Chondrocyte (in vitro differentiated cells): ENCODE measurements at places on chromosomes 2 and 18. TPM values are rescaled to one million over a fixed set of nuclear protein-coding genes. Genes with fewer than 3 reads are reported as not detected.

Gene AKAIN1
- not detected in 3 replicates for total RNA-seq

Gene CASP10
- 0.05 to 0.15 TPM in 2 of 3 replicates, not detected in the other for total RNA-seq

Gene UGT1A6
- total RNA-seq, result 0.17 TPM in 1 of 3 replicates, not detected in the others

Gene PRKAG3
- not detected in 3 replicates for total RNA-seq

Gene ACP1
- total RNA-seq, result 79.6 to 89.8 TPM (median 82.7 TPM) in 3 replicates

Gene CCDC68
- total RNA-seq, result not detected in 3 replicates

Gene MARCO
- not detected in 3 replicates for total RNA-seq

Gene CD8B
- total RNA-seq, result not detected in 3 replicates

Gene HOXD3
- not detected in 3 replicates for total RNA-seq

Gene PRSS56
- total RNA-seq, result not detected in 3 replicates

Gene EVA1A
- 19.8 to 27.3 TPM (median 20.9 TPM) in 3 replicates for total RNA-seq

Gene IL1RL2
- 0.07 to 0.46 TPM in 2 of 3 replicates, not detected in the other for total RNA-seq

Gene C2orf72
- total RNA-seq, result 0.12 to 1.3 TPM (median 1.00 TPM) in 3 replicates

Gene TUBB6
- 196 to 204 TPM (median 198 TPM) in 3 replicates for total RNA-seq

Gene AGXT
- not detected in 3 replicates for total RNA-seq

Gene C1QL2
- not detected in 3 replicates for total RNA-seq

Gene TMEFF2
- total RNA-seq, result 1.4 to 8.6 TPM (median 1.5 TPM) in 3 replicates

Gene SOWAHC
- total RNA-seq, result 13.2 to 14.7 TPM (median 14.2 TPM) in 3 replicates

Gene ARHGAP15
- 0.36 to 0.42 TPM in 2 of 3 replicates, not detected in the other for total RNA-seq

Gene ACKR3
- total RNA-seq, result 56.6 to 68.8 TPM (median 57.6 TPM) in 3 replicates

Gene DYNAP
- not detected in 3 replicates for total RNA-seq

Gene TXNDC2
- 0.17 to 0.41 TPM (median 0.28 TPM) in 3 replicates for total RNA-seq

Gene SERPINB3
- total RNA-seq, result not detected in 3 replicates

Gene RNASEH1
- total RNA-seq, result 28.9 to 32.7 TPM (median 29.2 TPM) in 3 replicates

Gene GALR1
- not detected in 3 replicates for total RNA-seq

Gene FBLN7
- total RNA-seq, result 0.77 to 1.3 TPM (median 1.0 TPM) in 3 replicates

Gene TUBA3D
- not detected in 3 replicates for total RNA-seq

Gene PRADC1
- 21.7 to 32.4 TPM (median 23.0 TPM) in 3 replicates for total RNA-seq

Gene CDCA7
- 5.4 to 8.7 TPM (median 5.9 TPM) in 3 replicates for total RNA-seq

Gene DSG4
- not detected in 3 replicates for total RNA-seq

Gene ACMSD
- not detected in 3 replicates for total RNA-seq

Gene GKN2
- not detected in 3 replicates for total RNA-seq

Gene STK17B
- total RNA-seq, result 35.4 to 50.2 TPM (median 37.2 TPM) in 3 replicates

Gene TNFAIP6
- total RNA-seq, result 4.1 to 7.4 TPM (median 4.2 TPM) in 3 replicates

Gene SLC66A2
- 27.6 to 32.1 TPM (median 29.1 TPM) in 3 replicates for total RNA-seq

Gene GAREM1
- 6.2 to 7.7 TPM (median 6.3 TPM) in 3 replicates for total RNA-seq

Gene HOXD4
- not detected in 3 replicates for total RNA-seq

Gene ZC3H8
- 3.9 to 6.4 TPM (median 5.6 TPM) in 3 replicates for total RNA-seq

Gene CCDC148
- total RNA-seq, result 0.52 to 1.5 TPM (median 1.4 TPM) in 3 replicates

Gene OTOS
- not detected in 3 replicates for total RNA-seq

Gene DOK6
- 5.9 to 15.1 TPM (median 8.9 TPM) in 3 replicates for total RNA-seq

Gene GCA
- total RNA-seq, result 4.0 to 4.8 TPM (median 4.5 TPM) in 3 replicates

Gene GATA6
- total RNA-seq, result 3.6 to 13.9 TPM (median 13.1 TPM) in 3 replicates

Gene FOXI3
- total RNA-seq, result not detected in 3 replicates

Gene MOCOS
- total RNA-seq, result 6.7 to 15.7 TPM (median 13.2 TPM) in 3 replicates

Gene CDK15
- total RNA-seq, result 3.6 to 5.9 TPM (median 4.6 TPM) in 3 replicates

Gene VIL1
- not detected in 3 replicates for total RNA-seq

Gene TMEM200C
- 5.8 to 8.3 TPM (median 5.9 TPM) in 3 replicates for total RNA-seq

Gene ALLC
- not detected in 3 replicates for total RNA-seq

Gene MYL1
- total RNA-seq, result not detected in 3 replicates

Gene RSAD2
- total RNA-seq, result 0.12 to 0.22 TPM in 2 of 3 replicates, not detected in the other

Gene NAB1
- 44.2 to 69.3 TPM (median 49.8 TPM) in 3 replicates for total RNA-seq

Gene IL36RN
- not detected in 3 replicates for total RNA-seq

Gene LRRC30
- not detected in 3 replicates for total RNA-seq

Gene BMP10
- total RNA-seq, result not detected in 3 replicates

Gene CAPN13
- not detected in 3 replicates for total RNA-seq
